ENCODE measurements at places on chromosomes 6 and 20.

DNA sequence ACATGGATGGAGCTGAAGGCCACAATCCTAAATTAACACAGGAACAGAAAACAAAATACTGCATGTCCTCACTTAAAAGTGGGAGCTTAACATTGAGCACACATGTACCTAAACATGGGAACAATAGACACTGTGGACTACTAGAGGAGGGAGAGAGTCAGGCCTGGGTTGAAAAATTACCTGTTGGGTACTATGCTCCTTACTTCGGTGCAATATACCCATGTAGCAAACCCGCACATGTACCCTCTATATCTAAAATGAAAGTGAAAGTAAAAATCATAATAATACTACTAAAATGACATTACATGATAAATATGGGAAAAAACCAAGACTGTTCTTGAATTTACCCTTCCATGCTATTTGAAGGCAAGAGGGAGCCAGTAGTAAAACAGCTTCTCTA is 1273.8 kb upstream of the ADGRB3 start:
- no peak for DNase-seq

DNA sequence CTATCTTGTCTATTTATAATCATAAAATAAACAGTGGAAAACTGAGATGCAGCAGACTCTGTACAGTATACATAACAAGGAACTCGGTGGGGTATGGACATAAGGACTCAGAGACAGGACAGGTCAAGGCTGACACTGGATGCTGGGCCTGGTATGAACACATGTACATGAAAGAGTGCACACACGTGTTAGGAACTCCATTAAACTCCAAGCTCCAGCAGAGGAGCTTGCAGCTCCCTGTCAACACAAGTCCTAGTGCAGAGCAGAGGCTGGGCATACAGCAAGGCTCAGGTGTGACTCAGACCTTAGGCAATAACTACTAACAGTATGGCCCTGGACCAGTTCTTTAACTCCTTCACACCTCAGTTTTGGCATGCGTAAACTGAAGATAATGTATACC is 17.1 kb downstream of the NAPB start:
- DNase-seq, result no peak

DNA sequence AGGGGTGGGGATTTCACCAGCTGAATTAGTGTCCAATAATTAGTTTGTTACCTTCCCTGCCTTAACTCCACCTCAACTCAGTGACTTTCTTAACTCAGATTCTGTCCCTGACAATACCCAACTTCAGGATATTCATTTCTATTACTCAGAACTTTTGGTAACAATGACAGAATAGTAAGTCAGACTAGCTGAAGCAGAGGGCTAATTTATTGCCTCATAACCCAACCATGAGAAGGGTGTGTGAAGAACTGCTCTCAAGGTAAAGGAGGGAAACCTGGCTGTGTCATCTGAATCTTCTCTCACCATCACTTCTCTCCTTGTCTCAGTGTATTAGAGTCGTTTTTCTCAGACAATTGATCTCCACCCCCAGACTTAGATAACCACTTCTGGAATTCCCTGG is 1.2 kb upstream of the PI3 start:
- no peak for DNase-seq

GRCh38 chr20:53941680-53942471 is 128.5 kb downstream of the BCAS1 start:
- no peak for DNase-seq

DNA sequence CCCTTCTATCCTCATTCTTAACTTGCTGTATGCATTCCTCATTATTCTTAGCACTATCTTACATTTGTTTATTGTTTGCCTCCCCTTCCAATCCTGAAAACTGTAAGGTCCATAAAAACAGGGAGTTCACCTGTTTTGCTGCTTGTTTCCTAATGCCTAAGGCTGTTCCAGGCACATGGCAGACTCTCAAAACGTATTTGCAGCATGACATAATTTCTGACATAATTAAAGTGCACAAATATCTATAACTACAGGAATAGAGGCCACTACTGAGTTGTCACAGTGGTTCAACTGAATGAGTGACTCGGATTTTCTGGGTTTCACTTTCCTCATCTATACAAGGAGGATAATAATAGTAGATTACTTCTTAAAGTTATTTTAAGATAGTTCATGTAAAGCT is 83.0 kb downstream of the HFE start:
- DNase-seq, result no peak

GRCh38 chr6:1589208-1589607 is 20.5 kb upstream of the FOXC1 start:
- no peak for DNase-seq

GRCh38 chr6:140641412-140641811 is 1267.0 kb upstream of the CITED2 start:
- DNase-seq, result no peak

GRCh38 chr6:79902046-79902445 is 45.3 kb downstream of the ELOVL4 start:
- no peak for DNase-seq

Measured in RCC 7860 (cell line).